ENCODE measurements at places on chromosomes 6 and 20.
A peak's percentile ranks its signal among the peaks of the same experiment; 100 is the strongest.

DNA sequence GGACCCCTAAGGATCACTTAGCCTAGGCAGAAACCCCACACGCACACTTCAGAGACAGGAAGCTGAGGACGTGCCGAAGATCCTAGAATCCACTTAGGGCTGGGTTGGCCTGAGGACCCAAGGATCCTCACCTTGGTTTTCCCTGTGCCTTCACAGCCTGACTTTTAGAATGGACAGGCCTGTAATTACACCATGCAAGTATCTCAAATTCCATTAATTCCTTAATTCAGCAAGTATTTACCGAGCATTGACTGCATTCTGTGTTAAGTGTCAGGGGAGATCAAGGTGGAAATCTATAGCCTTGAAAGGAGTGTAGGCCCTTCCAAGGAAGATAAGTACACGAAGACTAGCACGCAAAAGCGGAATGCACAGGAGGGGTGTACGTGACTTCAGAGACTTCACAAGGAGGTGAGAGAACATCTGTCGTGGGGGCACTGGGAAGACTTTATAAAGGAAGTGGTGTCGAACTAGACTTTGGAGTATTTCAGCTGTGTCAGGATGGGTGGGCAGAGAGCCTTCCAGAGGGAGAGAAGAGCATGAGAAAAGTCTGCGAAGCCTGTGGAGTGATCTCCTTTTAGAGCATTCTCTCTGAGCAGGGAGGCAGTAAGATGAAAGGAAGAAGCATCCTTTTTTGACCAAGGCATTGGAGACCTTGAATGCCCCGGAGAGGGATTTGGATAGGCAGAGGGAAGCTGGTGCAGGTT lies 4.0 kb downstream of the DSP start:
- no peak for DNase-seq

DNA sequence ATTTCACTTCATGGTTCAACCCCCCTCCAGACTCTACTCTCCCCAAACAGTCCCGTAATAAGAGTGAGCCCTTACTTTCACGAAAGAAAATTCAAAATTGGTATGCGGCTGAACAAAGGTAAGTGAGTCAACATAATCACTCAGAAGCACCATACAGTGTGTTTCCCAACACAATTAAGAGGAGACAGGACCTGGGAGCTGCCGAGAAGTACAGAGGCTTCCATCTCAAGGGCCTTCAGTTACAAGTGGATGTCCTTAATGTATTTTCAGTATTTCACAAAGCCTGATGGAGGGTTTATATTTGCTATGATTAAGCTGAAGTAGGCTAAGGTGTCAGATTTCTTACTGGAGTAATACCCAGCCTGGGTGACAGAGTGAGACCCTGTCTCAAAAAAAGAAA lies 51.1 kb downstream of the MYO6 start:
- no peak for DNase-seq

- peak; percentile 1 for DNase-seq
Observed at GRCh38 chr6:38933426-38933825, 115.2 kb upstream of the GLP1R start.

DNA sequence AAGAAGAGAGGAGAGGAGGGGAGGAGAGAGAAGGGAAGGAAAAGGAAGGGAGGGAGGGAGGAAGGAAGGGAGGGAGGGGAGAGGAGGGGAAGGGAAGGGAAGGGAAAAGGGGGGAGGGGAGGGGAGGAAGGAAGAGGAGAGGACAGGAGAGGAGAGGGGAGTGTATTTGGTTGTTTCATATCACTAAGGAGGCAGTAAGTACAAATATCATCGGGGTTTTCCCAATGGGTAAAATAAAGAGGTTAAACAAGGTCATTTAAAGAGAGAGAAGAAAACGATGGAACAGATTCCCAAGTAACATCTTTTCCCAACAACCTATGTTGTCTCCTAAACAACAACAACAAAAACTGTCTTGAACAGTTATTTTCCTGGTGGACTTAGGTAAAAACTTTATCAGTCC lies 43.6 kb downstream of the MBOAT1 start:
- no peak for DNase-seq

GRCh38 chr6:38182426-38182825 lies 362.9 kb downstream of the ZFAND3 start:
- no peak for DNase-seq

DNA sequence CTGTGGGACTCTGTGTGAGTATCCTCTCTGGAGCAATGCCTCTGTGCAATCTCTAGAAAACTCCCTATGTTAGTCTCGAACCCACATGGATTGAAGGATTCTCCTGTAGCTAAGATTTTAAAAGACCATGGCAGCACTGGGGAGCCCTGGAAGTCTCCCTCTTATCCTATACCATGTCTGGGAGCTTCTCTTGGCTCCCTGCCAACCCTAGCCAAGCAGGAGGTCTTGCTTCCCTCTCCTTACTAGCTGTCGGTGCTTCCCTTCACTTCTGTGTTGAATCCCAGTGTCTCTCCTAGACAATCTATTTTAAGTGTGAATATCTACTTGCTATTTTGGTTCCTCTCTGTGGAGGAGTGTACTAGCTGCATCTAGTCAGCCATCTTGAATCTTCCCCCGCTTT lies 118.8 kb upstream of the NRN1 start:
- no peak for DNase-seq

- no peak for DNase-seq
Observed at GRCh38 chr6:45901767-45902650, 113.7 kb downstream of the CLIC5 start.

- no peak for DNase-seq
Observed at GRCh38 chr20:8454137-8454712, 322.2 kb downstream of the PLCB1 start.

DNA sequence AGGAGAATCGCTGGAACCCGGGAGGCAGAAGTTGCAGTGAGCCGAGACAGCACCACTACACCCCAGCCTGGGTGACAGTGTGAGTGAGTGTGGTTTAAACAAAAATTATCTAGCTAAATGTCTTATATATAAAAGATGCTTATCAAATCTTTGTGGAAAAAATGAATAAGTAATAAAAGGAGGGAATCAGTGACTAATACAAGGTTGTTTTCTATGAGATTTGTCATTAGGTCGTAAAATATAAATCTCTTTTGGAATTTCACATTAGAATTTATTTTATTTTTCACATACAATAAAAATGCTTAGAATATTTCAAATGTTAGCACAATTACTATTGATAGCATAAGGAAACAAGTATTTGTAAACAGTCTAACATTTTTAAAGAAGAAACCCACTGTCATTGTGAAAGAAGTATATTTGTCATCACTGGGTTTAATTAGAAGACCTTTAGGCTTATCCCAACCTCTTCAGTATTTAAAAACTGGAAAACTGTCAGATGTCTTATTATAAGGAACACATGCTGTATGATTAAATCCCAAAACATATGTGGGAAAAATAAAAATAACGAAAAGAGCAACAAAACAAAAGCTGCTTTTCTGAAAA lies 47.1 kb downstream of the ASCC3 start:
- no peak for DNase-seq

- DNase-seq = peak; percentile 86
Observed at GRCh38 chr6:150766201-150766997, 99.1 kb upstream of the MTHFD1L start.

DNA sequence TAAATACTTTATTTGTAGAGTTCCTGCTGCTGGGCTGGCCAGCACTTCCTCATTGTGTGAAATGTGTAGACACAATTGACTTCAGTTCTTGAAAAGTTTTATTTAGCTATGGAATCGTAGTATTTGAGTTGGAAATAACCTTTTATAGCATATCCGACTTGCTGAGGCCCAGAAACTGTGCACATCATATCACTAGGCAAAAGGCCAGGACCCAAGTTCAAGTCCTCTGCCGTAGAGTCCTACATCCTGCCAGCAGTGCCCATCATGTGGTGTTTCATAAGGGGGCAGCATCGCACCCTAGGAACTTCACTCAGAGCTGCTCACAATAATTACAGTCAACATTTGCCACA lies 207.7 kb upstream of the SNX9 start:
- DNase-seq = no peak

DNA sequence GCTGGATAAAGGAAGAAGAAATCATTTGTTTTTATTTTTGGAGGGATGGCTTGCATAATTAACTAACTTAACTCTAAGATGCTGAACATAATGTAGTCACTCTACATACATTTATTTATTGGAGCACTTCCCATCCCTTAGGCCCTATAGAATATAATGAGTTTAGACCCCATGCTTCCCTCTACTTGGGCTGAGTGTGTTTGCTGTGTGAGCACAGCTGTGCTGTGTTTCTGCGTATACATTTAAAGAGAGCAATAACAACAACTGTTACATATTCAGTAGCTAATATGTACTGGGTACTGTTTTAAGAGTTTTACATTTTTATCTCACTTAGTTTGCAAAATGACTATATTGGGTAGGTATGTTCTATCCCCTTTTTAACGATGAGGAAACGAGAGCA lies 736.6 kb upstream of the NRSN1 start:
- no peak for DNase-seq

GRCh38 chr6:105015482-105015881 lies 58.6 kb downstream of the LIN28B start:
- DNase-seq = no peak

- DNase-seq = no peak
Observed at GRCh38 chr20:4835244-4836177, 113.8 kb downstream of the PRND start.

Data from NCI-H1105 (cell line).